ENCODE measurements at places on chromosomes 6 and 20.

GRCh38 chr6:71420693-71421328 lies 132.2 kb downstream of the OGFRL1 start:
- DNase-seq = peak; percentile 96

DNA sequence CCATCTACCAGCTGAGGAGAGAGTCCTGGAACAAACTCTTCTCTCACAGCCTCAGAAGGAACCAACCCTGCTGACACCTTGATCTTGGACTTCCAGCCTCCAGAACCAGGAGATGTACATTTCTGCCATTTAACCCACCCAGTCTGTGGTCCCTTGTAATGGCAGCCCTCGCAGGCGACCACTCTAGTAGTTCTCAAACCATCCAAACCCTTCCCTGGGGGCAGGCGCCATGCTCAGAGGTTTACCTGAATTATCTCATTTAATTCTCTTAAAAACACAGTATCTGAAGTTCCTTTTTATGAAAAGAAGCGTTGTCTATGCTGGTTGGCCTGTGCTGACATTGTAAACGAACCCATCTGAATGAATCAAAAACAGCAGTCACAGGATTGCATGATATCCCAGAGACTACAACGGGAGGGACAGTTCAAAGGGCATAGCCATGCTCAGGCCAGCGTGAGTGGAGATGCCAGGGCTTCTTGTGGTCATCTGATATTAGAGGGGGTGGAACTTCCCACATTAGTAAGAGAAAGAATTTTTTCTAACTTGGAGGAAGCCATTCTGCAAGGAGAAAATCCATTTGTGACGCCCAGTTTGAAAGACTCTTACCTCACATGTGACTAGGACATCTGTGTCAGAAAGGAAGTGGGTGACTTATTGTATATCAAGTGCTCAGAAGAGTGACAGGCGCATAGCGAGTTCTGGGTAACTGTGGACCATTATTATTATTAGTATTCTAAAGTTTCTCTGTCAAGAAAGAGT lies 17.2 kb upstream of the TAGAP start:
- DNase-seq = no peak

GRCh38 chr20:39398656-39399055 lies 436.5 kb downstream of the DHX35 start:
- no peak for DNase-seq

DNA sequence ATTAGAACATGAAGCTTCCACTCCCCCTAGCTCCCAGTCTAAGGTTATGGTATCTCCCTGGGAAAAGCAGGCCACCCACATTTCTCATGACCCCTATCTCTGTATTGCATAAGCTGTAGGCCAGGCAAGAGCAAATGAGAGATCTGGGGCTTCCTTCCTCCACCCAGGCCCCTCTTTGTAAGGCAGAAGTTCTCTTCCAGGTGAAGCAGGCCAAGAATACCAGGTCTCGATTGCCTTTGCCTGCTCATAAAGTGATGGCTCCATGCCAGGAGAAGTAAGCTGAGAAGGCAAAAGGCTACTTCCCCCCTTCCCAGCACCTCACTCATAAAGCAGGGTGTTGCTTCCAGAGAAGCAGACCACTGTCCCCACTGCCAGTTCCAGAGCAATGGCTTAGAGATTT lies 144.1 kb upstream of the KCNK16 start:
- no peak for DNase-seq

GRCh38 chr6:48560408-48560807 lies 449.4 kb upstream of the PTCHD4 start:
- peak; percentile 64 for DNase-seq

DNA sequence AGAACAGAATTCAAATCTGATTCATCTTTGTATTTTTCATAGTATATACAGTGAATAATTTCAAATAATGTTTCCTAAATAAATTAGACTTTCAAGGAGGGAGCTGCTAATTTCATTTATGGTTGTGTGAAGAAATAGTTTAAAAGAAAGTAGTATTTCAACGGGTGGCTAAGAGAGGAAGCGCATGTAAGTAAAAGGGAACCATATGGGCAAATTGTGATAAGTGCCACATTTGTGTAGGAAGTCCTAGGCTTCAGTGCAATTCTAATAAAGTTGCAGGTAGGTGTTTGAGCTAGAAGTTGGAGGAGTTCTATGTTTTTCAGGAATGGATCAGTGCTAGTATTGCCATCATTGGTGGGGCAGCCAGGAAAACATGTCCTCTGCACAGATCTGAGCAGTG lies 178.8 kb upstream of the PRDM1 start:
- no peak for DNase-seq

DNA sequence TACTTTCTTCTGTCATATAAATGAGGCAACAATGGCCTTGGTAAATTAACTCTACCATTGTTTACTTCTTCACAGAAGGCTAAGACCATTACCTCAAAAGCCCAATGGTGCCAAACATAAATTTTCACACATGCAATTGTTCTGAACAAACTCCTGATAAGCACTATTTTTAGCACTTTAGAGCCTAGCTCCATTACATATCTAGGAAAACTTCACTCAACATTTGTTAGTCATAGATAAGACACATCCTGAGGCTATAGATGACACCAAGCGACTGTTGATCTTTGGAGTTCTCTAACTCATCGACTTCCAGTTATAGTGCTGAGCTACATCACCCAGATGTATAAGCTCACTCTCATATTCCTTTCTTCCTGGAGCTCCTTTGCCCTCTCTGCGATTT lies 245.9 kb downstream of the EYS start:
- no peak for DNase-seq

GRCh38 chr20:50601511-50602431 lies 89.6 kb downstream of the RIPOR3 start:
- no peak for DNase-seq

- no peak for DNase-seq
These were observed 16.6 kb upstream of the EZR start for GRCh38 chr6:158835616-158836221.

GRCh38 chr6:111978532-111979149 lies 75.3 kb upstream of the CCN6 start:
- DNase-seq = no peak

DNA sequence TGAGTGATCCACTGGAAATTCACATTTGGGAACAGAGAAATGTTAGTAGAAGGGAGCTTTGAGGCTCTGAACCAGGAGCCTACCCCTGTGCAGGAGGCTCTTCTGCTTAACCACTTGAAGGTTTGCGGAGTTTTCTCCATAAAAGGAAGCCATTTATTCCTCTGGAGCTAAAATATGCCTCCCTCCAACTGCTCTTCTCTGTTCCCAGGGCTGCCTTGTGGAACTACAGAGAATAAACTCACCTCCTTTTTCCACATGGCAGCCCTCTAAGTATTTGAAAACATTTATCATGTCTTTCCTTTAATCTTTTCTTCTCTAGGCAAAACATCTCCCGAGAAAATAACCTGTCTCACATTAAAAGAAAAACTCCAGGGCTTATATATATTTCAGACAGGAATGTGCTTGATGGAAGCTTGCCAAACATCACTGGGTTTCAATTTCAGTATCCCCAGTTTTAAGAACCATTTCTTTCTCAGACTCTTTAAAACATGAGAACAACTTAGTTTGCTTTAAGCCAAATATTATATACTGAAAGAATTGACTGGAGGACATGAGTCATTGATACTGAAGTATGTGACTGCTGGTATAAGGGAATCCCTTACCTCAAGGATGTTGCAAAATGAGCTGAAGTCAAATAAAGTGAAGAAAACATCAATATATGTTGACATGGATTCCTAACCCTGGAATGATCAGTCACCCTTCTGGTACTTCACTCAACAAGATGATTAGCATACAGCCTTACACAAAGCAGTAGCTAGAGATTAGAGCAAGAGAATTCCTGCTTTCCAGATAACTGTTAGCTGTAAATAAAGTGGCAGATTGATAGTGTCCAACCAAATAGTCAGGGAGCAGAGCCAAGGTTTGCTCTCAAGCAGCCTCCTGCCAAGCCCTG lies 74.0 kb downstream of the ZBTB2 start:
- DNase-seq = peak; percentile 78

DNA sequence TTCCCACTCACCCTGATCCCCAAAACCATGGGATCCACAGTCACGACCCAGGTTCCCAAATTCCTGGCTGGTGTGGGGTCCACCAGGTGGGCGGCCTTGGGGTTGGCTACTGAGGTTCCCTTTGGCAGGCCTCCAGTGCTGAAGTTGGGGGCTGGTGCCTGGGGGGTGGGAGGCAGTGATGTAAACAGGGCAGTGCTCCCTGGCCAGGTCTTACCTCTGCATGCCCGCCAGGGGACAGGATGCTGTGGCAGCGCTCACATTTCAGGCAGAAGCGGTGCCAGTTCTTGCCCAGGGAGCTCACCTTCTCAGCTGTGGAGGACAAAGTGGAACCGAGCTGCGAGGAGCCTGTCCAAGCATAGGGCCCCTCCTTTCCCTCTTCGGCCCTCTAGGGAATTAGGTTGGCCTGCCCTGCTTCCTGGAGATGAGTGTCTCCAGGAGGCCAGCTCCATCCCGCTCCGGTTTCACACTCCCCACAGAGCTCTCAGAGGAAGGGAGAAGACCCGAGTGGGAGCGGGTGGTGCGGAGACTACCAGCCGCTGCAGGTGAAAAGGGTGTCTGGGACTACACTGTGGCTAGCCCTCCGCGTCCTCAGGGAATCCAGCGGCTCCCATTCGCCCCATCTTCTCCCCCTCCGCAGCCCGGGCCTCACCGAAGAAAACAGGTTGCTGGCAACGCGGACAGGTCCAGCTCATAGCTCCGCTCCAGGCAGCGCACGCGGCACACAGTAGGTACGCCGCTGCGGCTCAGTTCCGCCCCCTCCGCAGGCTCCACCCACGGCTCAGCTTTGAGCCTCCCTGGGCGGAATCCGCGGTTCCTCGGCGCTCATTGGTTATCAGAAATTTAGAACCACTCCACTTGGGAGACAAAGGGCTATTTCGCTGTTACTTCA lies at the start of gene CRIP3:
CRIP3 (minus strand) TSS at position 726 of the 889 bp plus-strand sequence; CDS start at position 692, 34 bp downstream.
- peak; percentile 6 for DNase-seq

GRCh38 chr6:15763364-15763763 lies 100.5 kb upstream of the DTNBP1 start:
- DNase-seq = no peak

- DNase-seq = no peak
These were observed 48.4 kb downstream of the ZFAND3 start for GRCh38 chr6:37867756-37868446.

GRCh38 chr6:45426251-45426650 lies 48.5 kb upstream of the SUPT3H start:
- DNase-seq = no peak

- DNase-seq = no peak
These were observed 69.3 kb upstream of the SUPT3H start for GRCh38 chr6:45447005-45447404.

- DNase-seq = no peak
These were observed 16.2 kb upstream of the CST3 start for GRCh38 chr20:23654000-23654399.

GRCh38 chr6:139569566-139569965 lies 195.1 kb upstream of the CITED2 start:
- peak; percentile 84 for DNase-seq

GRCh38 chr20:63404129-63405085 lies 43.3 kb upstream of the CHRNA4 start:
- DNase-seq = no peak

- peak; percentile 29 for DNase-seq
These were observed 70.8 kb upstream of the RIPOR2 start for GRCh38 chr6:25006565-25007001.

- peak; percentile 36 for DNase-seq
These were observed 15.0 kb downstream of the CALHM6 start for GRCh38 chr6:116476002-116476678.
